Substantia nigra (tissue), 51 donors: ENCODE measurements at places on chromosomes 1 and 21.
A peak's percentile ranks its signal among the peaks of the same experiment; 100 is the strongest.

DNA sequence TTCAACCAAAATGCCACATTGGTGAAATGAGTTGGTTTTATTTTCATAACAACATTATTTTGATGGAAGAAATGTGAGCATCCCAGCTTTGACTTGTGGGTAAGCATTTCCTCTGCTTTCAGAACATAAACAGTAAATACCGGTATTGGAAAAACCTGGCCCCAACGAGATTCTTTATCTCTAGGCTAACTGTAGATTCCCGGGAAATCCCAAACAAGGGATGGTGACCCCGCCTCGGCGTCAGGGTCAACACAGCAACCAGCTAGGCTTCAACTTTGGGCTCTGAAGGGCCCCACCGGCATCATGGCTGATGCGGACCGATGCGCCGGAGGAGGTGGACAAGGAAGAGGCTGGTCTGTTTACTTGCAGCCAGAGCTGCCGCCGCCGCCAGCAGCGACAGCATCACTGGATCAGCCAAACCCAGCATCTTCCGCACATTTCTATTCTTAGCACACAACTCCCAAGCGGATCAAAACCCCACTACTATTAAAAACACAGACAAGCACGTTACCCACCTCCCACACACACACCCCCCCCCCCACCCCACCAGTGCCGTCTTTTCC is 1.1 kb downstream of the AKT3 start:
- peak; percentile 58 for DNase-seq

GRCh38 chr1:28156821-28157220 is 19.7 kb downstream of the PTAFR start:
- no peak for DNase-seq

DNA sequence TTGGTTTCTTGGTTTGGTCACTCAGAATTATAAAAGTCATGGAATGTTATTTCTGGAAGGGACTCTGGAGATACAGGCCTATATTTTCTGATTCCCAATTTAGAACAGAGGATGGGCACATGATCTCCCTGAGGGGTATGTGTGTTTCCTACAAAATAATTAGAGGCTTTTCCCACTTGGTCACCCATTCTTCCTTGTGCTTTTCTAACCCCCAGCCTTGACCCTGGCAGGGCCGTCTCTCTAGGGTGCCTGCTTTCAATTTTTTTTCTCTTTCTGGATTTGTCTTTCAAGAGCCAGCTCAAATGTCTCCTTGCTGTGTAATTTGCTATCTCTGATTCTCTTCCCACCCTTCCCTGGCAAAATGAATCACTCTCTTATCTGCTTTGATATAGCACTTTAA is 131.9 kb downstream of the HLX start:
- DNase-seq = no peak

GRCh38 chr1:215825056-215825455 is 258.0 kb downstream of the KCTD3 start:
- DNase-seq = no peak

GRCh38 chr1:89070509-89070908 is 5.5 kb upstream of the GBP1 start:
- no peak for DNase-seq

- DNase-seq = no peak
Observed at GRCh38 chr1:50348449-50349241, 74.6 kb downstream of the DMRTA2 start.

- peak; percentile 38 for DNase-seq
Observed at GRCh38 chr1:37038227-37039093, 4.1 kb upstream of the GRIK3 start.

DNA sequence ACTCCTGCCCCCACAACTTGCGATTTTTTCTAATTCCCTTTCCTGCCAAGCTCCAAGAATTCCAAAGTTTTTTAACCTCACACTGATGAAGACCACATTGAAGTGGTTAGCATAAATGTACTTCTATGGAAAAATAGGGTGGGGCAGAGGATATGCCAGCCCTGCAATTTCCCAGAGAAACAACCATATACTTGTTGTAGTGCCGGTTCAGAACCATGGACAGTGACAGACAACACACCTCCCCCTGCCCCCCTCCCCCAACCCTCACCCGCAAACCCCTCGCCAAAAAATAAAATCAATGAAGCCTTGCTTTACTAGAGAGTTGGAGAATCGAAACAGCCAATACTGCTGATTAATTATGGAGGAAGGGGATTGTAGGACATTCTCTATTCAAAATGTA is 109.5 kb upstream of the GRIK3 start:
- DNase-seq = no peak

GRCh38 chr1:218521414-218522169 is 176.5 kb downstream of the TGFB2 start:
- DNase-seq = no peak

DNA sequence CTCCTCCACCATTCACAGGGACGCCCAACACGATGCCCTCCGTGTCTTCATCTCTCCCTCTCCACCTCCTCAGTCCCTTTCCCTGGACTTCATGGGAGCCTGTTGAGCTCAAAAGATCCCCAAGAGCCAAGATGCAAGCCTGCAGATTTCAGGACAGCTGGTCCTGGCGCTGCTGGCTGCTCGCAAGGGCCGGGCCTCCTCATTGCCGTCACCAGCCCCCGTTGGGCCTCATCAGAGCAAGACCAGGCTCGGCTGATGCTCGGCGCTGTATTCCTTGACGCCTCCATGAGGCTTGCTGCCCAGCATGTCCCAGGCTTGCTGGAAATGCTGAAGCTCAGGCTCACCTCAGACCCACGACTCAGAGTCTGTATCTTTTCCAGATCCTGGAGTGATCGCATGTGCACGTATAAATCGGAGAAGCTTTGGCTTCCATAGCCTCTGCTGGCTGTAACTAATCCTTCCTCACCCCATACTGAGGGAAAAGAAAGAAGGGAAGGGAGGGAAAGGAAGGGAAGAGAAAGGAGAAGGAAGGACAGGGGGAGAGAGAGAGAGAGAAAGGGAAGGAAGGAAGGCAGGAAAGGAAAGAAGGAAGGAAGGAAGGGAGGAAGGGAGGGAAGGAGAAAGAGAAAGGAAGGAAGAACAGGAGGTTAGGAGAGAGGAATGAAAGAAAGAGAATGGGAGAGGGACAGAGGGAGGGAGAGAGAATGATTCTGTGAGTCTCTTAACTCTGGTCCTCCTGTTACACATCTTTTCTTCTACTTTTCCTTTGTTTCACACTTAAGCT is 94.6 kb downstream of the KCNJ15 start:
- DNase-seq = no peak

DNA sequence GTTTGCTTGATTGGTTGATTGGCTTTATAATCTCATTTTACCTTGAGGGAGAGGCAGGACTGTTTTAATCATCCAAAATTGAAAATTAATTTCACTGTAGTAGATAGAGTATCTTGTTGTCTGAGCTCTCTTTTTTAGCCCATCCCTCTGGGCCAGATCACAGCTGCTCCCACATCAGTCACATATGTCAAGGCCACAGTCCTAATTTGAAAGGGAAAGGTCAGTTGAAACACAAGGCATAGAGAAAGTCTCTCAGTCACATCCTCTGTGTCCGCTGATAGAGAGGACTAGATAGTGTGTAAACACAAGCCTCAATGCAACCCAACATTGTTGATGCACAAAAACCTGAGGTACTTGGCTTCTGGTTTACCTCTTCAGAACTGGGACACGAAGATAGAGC is 6.8 kb downstream of the C1orf74 start:
- DNase-seq = no peak

DNA sequence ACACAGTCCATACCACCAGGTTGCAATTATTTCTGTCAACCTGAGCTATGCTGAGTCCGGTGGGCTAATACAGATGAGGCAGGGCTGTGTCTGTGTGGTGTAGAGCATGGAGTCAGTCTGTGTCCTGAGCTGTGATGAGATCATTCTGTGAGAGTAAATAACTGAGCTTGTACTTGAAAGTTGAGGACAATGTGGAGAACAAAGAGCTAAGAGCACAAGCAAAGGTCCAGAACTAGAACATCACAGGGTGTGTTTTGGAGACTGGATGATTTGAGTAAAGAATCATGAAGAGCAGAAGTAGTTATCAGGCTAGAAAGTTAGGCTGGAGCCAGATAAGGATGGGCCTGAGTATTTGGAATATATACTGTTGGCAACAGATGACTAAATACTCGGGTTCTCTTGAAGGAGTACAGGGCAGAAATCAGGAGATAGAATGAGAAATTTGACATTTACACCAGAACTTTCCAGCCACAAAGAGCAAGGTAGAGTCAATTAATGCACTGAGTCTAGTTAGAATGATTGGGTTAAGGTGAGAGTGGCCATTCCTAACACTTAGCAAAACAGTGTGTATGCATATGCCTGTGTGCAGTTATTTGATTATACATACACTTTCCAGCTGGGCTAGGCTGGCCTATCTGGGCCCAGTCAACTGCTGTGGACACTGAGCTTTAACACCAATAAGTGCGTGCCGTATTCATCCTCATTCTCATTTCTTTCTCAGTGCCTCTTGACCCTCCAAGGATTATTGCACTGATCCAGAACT is 48.8 kb downstream of the LEPR start:
- DNase-seq = no peak

DNA sequence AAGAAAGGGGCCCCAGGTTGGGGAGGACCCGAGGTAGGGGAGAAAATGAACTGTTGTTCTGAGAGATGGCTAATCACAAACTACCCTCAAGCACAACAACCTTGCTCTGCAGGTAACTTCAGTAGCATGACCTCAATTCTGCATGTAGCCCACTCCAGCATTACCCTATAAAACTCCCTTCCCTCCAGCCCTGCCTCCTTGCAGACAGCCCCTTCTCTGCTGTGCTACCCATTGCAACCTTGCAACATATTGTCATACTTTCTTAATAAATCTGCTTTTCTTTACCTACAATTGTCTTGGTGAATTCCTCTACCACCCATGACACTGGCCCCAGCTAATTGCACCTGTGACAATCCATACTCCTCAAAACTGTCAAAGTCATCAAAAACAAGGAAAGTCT is 428.9 kb downstream of the MATN1 start:
- no peak for DNase-seq

DNA sequence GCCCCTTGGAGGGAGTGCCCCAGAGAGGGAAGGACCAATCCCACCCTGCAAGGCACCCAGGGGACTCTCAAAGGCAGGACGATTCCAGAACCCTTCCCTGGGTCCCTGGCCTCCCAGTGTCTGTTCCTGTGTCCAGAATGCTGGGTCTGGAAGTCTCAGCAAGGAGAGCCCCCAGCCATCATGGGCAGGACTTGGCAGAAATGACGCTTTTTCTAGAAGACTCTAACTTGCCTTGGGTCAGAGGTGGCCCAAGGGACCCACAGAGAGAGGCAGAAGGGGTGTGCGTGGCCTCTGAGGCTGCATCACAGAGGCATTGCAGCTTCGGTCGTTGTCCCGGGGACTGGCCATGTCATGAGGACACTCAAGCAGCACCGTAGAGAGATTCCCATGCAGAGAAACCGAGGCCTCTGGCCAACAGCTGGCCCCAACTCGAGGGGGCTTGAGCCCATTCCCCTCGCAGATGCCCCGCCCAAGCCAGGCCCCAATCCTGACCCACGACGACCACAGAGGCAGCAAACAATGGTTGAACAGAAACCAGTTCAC is 57.8 kb downstream of the WNT9A start:
- no peak for DNase-seq

GRCh38 chr1:24866211-24867083 is 63.6 kb downstream of the RUNX3 start:
- no peak for DNase-seq
